Eye (tissue), 1 donor: ENCODE measurements at places on chromosomes 6 and 20.

DNA sequence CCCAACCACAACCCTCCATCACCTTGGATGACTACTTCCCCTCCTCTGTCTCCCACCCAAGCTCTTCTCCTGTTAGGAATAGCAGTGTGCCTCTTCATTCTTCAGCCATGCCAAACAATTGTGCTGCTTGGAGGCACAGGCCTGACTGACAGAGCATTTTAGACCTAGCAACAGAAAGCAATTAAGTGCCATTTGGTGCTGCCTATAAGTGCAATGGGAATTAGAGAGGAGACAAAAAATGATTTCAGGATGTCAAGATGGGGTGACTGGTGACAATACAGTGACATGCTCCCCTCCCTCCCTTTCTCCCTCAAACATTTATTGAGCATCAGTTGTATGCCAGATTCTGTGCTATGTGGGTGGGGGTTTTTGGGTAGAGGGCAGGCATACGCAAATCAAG lies 322.6 kb upstream of the MOCS1 start:
- DNase-seq, result peak; percentile 37

- no peak for DNase-seq
Observed at GRCh38 chr6:166387642-166388289, 5.0 kb upstream of the MPC1 start.

GRCh38 chr6:112372226-112372806 lies 25.2 kb downstream of the RFPL4B start:
- no peak for DNase-seq

DNA sequence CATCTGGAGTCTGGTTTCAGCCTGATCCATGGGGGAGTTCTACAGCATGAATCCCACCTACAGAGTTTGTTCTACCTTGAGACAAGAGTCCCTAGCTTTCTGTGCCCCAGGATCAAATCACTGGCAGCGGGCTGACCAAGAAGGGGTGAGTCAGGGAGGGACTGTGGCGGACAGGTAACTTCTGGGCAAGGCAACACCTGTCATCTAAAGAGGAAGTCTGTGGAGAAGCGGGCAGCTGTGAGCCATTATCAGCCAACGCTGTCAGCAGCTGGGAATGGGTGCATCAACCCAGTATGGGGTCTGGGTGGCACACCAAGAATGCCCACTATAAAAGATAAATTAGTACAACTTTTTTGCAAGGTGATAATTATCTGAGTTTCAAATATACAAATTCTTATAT lies 45.9 kb downstream of the UBE3D start:
- no peak for DNase-seq

- DNase-seq, result no peak
Observed at GRCh38 chr6:140204154-140204553, 829.7 kb upstream of the CITED2 start.
